Activated T-cell treated with anti-CD3 and anti-CD28 coated beads, Interleukin-2, amount 50 U/mL, for 72 hours (primary cell): ENCODE measurements at places on chromosomes 1 and 21. TPM values are rescaled to one million over a fixed set of nuclear protein-coding genes. Genes with fewer than 3 reads are reported as not detected.

Gene HIVEP3
- total RNA-seq = 29.2 TPM

Gene HPCA
- 0.36 TPM for total RNA-seq

Gene NKAIN1
- total RNA-seq = not detected

DNA sequence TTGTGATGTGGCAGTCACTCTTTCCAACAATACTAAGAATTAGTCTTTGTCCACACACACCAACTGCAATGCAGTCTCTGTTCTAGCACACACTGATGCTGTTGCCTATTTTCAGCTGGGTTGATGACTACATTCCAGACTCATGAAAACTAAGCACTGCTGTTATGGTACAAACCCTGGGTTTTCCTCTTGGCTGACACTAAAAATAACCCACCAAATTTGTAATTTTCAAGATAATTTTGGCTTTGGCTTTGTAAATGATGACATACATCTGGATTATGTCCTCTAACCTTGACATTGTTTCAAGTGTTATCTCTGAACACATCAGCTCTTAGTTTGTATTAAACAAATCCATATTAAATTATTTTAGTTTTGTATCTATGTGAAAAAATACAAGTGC lies 444.8 kb downstream of the PTPRC start:
- no peak for DNase-seq
- H3K27me3 ChIP-seq = no peaks in the 10 kb centered on the region
- H3K4me1 ChIP-seq = peaks cover 16% of the 10 kb centered on the region
- no peak overlapping the region for H3K4me3 ChIP-seq
- H3K27ac ChIP-seq = no peak overlapping the region

DNA sequence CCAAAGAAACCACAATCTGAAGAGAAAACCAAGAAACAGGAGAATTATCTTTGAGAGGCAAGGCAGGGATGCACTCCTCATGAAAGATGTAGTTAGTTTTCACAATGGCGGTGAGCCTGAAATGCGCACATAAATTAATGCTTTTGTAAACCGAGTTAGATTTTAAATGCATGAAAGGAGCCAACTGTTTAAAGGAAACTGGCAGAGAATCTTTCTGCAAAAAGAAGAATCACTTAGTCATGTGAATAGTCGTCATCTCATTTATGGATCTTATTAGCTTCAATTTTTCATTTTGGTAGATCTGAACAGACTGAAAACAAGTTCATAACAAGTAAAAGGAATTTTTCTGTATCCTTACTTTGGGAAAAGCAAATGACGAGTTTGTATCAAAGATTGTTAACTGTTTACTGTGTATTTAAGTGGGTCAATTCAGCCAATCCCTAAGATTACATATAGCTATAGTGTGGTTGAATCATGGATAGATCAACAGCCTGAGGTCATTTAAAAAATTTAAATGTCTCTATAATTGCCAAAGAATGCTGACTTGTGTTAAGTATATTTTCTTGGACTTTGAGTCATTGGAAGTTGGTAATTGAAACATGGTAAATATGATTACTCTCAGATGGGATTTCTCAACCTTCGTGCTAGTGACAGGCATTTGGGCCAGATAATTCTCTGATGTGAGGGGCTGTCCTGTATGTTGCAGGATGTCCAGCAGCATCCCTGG lies 226.6 kb upstream of the KAZN start:
- DNase-seq = no peak
- H3K27me3 ChIP-seq = no peaks in the 10 kb centered on the region
- H3K27ac ChIP-seq = no peak overlapping the region
- H3K4me1 ChIP-seq = no peaks in the 10 kb centered on the region
- H3K4me3 ChIP-seq = no peak overlapping the region

- H3K27me3 ChIP-seq = peaks cover 58% of the 10 kb centered on the region
- H3K4me1 ChIP-seq = peaks cover 42% of the 10 kb centered on the region
- DNase-seq = no peak
- H3K27ac ChIP-seq = no peak overlapping the region
These were observed 181.3 kb downstream of the ETS2 start for GRCh38 chr21:38986806-38987632.

DNA sequence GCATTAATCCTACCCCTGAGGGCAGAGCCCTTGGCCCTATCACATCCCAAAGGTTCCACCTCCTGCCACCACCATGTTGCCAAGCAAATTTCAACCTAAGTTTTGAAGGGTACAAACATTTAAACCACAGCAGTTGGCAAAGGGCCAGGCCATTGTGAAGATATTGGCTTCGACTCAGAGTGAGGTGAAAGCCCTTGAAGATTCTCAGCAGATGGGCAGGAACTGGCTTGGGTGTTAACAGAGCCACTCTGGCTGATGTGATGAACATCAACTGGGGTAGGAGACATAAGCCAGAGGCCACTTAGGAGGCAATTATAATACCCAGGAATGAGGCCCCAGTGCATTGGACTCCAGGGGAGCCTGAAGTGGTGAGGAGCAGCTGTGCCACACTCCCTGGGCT lies 207.7 kb upstream of the KAZN start:
- no peaks in the 10 kb centered on the region for H3K4me1 ChIP-seq
- peaks cover 3% of the 10 kb centered on the region for H3K36me3 ChIP-seq
- no peaks in the 10 kb centered on the region for H3K27me3 ChIP-seq
- no peak overlapping the region for H3K4me3 ChIP-seq
- DNase-seq = no peak
